Left forelimb (tissue), 1 donor: ENCODE measurements at places on chromosomes 2 and 18.

DNA sequence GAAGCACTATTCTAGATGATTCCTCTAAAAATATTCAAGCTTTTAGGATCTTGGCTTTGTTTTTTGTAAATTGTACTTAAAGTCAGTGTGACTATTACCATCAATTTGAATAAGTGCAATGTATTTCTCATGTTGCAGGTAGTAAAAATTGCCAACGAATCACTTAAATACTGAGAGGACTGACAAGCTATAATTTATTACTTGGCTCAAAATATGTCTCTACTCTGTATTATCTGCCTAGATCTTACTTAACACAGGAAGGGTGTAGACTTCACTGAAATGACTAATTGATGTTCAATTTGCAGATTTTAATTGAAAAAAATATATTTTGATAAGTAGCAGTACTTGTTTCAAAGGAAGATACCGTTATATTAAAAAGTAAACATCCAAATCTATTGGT is 202.3 kb downstream of the SLC8A1 start:
- DNase-seq: no peak

DNA sequence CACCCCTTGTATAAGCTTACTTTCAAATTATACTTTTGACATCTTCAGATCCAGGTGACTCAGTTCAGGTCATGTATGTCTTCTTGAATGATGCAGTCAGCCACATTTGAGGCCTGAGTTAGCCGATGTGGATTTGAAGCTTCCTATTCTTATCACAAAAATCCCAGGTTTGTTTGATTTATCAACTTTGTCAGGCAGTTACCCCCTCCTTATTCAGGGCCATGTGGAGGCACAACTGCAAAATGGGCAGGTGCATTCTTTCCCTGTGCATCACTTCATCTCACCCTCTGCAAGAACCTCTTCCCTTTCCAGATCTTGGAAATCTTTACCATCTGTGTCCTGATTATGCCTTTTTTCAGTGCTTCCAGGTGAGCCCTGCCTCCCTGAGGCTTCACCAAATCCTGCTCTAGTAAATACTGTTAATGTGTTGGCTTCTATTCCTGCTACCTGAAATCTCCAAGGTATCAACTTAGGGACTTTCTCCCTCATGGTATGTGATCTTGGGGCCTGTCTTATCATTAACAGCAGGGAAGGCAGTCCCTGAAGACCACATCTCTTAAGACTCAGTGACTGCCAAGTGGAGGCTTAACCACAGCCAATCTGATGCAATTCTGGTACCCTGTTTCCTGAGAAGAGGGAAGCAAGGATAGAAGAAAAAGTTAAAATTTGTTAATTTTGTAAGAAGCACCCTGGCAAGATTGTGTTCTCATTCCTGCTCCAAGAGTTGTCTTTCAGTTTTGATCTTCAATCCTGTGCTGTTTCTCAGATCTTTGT is 9.4 kb upstream of the ARHGAP28 start:
- DNase-seq: no peak

- DNase-seq: no peak
Measured at GRCh38 chr18:62637807-62638687, 77.3 kb upstream of the PHLPP1 start.

DNA sequence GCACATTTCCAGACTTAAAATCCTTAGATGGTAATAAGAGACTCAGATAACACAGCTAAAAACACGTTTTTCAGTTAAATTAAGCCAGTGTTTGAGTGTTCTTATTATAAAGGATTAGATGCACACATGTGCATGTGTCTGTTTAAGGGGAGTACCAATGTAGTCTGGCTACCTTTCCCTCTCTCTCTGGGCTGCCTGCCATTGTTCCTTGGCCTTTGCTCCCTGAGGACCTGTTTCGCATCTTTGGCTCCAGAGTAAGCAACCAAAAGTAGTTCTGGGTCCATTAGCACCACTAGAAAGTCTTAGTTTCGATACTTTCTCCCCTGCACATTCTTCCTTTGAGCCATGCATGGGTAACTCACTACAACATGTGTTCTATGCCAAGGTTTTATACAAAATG is 228.3 kb downstream of the TPGS2 start:
- no peak for DNase-seq

GRCh38 chr2:159053161-159054031 is 85.0 kb downstream of the TANC1 start:
- DNase-seq: no peak

DNA sequence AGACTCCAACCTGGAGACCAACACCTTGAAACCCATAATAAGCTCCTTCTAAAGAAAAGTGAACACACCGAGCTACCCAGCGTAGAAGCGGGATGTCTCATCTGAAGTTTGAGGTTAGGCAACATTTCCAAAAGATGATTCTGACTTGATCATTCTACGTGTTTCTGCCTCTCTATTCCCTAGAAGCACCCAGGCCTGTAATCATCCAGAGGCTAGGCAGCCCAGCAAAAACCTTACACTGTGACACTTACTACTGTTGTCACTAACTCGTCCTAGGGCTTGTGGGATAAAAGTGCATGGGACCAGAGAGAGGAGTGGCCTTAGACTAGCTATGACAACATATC is 1.4 kb downstream of the ZBTB14 start:
- DNase-seq: no peak

DNA sequence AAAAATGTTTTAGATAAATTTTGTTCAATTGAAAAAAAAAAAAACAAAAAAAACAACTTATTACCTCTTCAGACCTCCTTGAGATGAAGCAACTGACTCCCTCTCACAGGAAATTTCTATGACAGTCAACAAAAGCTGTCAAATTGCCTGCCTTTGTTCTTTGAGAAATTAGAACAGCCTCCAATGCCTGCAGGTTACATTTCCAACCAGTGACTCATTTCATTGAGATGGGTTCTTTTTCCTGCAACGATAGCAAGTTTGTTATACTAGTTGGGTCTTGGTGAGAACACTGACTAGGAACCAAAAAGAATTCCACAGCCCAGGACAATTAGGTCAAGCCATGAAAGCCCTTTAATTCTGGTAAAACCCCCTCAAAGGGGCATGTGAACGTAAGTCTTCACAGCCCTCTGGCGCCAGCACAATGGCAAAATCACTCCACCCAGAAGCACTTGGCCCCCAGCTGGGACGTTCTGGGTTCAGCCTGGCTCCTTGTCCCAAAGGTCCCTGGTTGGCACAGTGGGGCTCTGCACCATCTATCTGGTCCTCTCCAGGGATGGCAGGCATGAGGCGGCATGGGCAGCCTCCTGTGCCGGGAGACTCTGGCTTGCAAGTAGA is 87.0 kb downstream of the SPP2 start:
- DNase-seq: no peak

DNA sequence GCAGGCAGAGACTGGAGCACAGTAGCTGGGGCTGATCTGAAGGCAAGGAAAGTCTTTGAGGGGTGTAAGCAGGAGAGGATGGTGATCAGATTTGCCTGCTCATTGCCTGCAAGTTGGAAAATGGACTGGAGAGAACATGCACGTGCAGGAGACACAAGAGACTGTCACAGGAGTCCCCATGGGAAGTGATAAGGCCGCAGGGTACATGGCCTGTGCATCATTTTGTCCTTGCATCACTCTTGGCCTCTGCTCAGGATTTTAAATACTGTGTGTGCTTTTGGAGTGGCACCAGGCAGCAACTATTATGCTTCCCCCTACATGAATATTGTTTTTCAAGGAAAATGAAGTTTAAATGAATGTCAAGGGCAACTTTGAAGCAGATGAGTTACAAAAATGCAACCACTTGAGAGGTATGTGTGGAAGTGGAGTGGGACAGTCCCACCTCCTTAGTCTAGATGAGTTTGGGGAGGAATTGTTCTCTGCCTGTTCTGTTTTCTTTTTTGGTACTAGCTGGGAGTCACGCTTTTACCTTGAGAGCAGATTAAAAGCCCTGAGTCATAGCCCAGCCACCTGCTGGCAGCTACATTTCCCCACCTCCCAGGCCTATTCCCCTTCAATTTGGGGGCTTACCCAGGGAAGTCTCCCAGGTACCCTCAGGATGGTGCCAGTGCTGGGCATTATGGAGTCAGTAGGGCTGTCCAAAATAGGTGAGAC is 19.3 kb downstream of the MAPK4 start:
- no peak for DNase-seq

DNA sequence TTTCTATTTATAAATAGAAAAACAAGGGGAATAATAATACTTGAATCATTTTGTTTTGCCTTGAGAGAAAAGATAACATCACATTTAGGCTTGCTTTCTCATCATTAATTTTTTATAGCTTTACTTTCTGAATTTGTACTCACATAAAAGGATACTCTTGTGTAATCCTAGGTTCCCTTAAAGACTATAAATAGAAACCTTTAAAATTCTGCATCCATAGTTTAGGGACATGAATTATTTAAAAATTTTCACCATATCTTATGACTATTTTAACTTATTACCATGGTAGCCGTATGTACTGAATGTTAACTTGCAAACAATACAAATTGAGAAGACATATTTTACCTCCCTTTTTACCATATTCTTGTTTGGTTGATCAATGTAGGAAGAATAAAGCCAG is 143.5 kb upstream of the CWC22 start:
- DNase-seq: no peak

DNA sequence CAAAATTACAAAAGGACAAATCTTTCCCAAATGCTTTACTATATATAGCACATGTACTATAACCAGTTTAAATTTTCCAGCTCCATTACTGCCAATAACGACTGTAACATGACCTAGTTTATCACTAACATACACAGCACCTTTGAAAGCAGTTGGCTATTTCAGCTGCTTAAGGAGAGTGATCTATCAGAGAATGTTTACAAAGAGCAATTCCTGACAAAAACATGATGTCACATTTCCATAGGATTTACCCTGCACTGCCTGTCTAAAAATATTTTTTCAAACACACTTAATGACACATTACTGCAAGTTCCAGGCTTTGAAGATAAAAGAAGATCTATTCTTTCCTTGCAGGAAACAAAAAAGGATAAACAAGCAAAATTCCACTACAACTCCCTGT is 40.6 kb downstream of the ZNF516 start:
- no peak for DNase-seq

- no peak for DNase-seq
Measured at GRCh38 chr2:59182249-59182648, 941.1 kb upstream of the FANCL start.

DNA sequence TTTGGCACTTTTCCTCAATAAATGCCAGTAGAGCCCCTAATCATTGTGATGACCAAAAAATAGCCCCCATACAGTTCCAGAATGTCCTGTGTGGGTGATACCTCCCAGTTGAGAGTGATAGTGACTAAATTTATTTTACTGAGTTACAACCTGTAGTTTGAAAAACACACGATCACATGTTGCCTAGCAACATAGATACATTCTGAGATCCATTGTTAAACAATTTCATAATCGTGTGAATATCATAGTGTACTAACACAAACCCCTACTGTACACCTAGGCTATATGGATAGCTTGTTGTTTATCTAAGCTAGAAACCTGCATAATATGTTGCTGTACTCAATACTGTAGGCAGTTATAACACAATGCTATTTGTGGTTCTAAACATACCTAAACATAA is 30.6 kb downstream of the KCMF1 start:
- no peak for DNase-seq

DNA sequence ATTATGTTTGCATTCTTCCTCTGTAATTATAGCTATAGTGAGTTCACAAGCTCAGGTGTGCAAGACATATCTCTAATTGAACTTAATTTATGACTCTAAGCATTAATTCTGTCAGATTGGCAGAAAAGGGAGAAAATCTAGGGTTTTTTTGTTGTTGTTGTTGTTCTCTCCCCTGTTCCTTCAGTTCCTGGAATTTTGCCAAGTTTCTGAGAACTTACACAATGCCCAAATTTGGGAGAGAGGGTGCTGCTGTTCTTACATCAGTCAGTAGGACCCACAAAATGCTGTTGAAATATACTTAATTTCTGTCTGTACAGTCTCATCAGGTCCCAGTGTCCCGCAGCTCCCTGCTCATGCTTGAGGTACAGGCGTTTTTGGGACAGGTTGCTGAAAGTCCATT is 221.8 kb upstream of the RBMS1 start:
- DNase-seq: no peak

- DNase-seq: no peak
Measured at GRCh38 chr18:66150650-66151049, 399.8 kb downstream of the CDH7 start.

DNA sequence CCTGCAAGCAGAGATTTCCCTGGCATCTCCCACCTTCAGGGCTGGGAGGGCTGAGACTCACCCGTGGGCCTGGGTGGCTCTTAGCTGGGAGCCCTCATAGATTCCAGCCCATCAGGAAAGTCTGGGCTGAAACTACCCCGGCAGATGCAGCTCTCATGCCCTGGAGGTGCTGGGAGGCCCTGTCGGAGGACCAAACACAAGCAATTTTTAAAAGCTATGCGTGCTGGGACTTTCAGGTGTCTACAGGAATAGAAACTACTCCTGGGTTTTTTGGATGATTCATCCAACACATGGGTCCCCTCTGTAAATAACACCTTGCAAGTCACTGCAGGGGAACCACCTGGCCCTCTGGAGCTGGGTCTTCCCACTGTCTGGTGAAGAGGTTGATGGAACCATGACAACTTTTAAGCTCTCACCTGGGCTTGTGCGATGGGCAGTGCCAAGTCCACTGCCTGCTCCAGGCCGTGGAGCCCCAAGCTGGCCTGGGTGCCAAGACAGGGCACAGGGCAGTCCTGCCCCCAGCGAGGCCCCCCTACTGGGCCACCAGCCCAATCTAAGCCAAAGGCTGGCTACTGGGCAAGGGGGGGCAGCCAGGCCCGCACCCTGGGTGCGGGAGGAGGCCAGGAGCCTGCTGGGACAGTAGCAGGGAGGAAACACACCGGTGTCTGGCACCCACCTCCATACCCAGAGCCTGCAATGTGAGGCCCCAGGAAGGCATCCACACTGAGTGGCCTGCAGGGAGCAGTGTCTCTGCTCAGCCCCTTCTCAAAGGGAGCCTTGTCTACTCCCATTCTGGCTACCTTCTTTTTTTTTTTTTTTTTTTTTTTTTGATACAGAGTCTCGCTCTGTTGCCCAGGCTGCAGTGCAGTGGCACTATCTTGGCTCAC is 1.1 kb upstream of the GPR55 start:
- DNase-seq: peak; percentile 49

DNA sequence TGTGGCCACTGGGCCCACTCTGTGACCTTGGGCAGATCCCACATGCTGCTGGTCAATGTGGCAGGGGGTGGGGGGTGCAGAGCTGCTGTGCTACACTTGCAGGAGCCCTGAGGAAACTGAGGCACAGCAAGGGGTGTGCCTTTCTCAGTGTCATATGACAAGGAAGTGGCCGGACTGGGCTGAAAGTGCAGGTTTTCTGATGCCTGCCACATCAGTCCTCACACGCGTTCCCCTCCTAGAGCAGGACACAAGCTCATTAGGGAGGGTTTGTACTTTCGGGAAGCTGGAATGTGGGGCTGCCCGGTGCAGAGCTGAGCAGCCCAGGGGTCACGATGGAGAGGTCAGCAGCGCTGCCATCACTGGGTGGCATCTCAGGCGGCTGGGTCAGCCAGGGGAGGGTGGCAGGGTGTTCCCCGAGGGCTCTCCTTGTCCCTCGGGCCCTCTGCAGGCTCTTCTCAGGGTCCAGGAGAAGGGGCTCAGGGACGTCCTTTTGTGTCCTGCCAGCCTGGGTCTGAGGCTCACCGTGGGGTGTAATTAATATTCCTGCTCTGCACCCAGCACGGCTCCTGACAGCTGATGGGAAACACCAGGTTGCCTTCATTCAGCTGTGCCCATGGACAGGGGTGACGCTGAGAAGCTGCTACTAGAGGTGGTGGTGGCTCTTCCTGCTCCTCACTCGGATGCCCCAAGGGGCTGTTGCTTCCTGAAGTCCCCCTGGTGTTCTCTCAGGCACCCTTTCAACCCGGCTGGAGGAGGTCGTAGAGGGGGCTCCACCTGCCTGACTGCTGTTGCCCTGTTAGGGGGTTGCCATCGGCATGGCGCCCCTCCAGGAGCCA is 62.1 kb upstream of the HDAC4 start:
- DNase-seq: peak; percentile 36

GRCh38 chr2:18911416-18911815 is 322.0 kb upstream of the NT5C1B start:
- no peak for DNase-seq
